NCI-H1436 treated with DMSO at 0.1 percent for 48 hours (cell line): ENCODE measurements at places on chromosomes 1 and 21.

DNA sequence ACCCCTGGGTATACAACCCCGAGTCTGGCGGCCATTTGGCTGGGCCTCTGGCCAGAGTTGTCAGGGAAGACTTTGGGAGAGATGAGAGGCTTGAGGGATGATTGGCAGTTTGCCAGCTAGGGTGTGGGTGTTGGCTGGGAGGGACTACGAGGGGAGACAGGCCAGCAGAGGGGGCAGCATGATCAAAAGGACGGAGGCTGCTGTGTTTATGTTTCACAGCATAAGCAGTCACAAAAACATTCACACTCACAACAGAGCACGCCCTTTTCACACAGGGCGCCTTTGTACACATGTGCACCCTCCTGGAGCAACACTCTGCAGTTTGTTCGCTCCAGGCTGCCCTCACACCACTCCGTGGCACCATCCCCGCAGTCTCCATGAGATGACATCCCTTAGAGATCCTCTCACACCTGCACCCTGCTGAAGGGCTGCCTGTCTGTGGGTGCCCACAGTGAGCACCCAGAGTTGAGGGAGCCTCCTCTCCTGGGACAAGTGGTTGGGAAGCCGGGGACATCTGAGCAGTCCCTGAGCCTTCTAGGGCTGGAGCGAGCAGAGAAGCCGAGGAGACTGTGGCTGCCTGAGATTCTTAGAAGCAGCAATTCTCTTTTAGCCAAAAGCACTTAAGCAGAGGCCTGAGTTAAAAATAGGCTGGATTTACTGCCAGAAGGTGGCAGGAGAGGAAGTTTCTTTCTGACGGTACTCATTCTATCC, 15.4 kb downstream of the EFNA3 start:
- DNase-seq = no peak

DNA sequence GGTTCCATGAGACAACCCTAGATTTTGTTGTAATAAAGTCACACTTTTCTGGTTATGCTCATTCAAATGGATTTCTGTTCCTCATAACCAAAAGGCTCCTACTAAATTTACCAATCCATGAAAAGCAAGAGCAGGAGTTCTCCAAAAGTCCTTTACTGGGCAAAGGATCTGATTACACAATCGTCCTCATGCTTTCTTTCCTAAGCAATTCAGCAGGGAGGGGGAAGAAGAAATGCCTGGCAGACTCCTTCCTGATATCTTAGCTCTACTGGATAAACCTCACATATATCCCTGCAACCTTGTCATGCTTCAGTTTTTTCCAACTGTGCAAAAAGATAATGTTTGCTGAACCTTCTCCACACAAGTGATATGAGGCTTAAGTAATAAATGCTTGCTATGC, 67.6 kb upstream of the GUCA2B start:
- DNase-seq = no peak

GRCh38 chr1:246506367-246506673, 759 bp downstream of the SMYD3 start:
- no peak for DNase-seq

DNA sequence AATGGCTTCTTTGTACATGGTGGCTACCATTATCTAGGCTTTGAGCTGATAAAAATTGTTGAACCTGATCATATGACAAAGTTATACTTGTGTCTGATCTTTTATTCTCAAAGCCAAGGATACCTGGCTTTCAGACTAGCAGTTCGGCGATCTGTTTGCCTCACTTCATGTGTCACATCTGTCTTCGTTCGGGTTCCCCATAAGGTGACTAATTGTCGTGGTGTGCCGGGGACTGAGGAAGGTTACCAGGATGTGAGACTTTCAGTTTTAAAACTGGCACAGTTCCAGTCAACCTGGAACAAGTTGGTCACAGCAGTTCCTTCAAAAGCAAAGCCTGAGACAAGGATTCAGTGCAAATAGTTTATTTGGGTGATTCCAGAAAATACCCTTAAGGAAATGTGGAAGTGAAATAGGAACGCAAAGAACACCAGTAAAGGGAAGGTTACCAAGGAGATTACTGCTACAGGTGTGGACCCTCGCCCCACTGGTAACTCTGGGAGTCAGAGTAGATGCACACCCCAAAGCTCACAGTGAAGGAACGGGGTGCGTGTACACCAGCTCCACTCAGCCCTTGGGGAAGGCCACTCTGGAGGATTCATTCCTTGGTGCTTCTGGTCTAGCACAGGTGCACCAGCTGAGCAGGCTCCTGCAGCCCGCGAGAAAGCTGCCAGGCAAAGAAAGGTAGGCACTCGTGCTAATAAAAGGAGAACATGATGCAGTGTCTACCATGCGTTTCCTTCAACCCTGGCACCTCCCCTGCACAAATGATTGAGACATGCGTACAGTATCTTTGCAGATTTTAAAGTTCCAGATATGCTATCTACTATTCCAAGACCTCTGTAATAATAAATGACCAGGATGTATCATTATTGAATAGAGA, 69.0 kb downstream of the VWA5B1 start:
- no peak for DNase-seq

- no peak for DNase-seq
Measured at GRCh38 chr1:191620883-191621282, 537.4 kb upstream of the RGS18 start.

GRCh38 chr1:177185209-177185608, 14.5 kb downstream of the BRINP2 start:
- no peak for DNase-seq

GRCh38 chr1:29977550-29977949, 741.2 kb downstream of the PTPRU start:
- DNase-seq = no peak

DNA sequence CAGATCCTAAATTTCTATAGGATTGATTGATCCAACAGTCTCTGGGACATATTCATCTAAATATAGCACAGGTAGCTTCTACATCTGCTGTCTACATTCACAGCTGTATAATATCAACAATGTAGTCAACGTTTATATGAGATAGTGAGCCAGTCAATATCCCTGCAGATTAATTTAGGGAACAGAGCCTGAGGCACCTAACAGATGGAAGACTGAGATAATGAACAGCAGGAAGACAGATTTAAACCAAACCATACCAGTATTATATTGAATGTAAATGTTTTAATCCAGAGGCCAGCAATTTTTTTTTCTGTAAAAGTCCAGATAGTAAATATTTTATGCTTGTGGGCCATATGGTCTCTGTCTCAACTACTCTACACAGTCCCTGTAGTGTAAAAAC, 2072.4 kb downstream of the MRPL39 start:
- no peak for DNase-seq

DNA sequence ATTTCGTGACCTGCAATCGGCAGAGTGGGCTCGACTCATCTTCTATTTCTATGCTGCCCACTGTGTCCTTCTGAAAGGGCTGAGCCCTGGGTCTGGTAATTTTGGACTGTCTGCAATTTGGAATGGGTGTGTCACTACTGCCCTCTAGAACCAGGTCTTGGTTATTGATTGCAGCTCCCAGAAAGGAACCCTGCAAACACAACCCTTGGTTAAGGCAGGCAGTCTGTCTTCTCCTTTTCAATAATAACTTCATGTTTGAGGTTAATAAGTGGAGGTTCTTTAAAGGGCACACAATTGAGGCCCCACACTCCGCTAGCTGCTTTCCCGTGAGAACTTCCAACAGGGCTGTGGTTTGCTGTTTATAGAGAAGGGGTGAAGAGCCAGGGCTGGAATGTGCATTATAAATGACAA, 79.9 kb upstream of the LYST start:
- no peak for DNase-seq

DNA sequence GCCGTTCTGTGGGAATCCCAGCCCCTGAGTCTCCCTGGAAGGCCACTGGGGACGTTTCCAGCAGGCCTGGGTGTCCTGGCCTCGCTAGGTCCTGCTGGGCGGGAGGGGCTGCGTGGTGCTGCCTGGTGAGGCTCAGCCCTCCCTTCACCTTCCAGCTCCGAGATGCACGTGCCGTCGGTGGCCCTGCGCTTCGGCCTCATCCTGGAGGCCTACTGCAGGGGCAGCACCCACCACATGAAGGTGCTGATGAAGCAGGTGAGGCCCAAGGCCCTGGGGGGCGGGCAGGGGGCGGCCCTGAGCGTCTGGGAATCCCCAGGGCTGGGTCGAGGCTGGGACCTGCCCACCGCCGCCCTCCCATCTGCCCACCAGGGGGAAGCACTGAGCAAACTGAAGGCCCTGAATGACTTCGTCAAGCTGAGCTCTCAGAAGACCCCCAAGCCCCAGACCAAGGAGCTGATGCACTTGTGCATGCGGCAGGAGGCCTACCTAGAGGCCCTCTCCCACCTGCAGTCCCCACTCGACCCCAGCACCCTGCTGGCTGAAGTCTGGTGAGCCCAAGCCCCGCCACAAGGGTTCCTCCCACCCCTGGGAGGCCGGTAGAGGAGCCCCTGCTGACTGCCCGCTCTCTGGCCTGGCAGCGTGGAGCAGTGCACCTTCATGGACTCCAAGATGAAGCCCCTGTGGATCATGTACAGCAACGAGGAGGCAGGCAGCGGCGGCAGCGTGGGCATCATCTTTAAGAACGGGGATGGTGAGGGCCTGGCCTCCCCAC, 70.3 kb downstream of the PIK3CD start:
- no peak for DNase-seq

GRCh38 chr1:151710187-151710840, 6.3 kb downstream of the CELF3 start:
- no peak for DNase-seq

- DNase-seq = no peak
Measured at GRCh38 chr1:117616356-117616755, 10.5 kb downstream of the TENT5C start.

- no peak for DNase-seq
Measured at GRCh38 chr1:230130172-230130944, 63.3 kb downstream of the GALNT2 start.
